ENCODE measurements at places on chromosomes 1 and 21.

- DNase-seq = peak; percentile 61
Observed at GRCh38 chr1:119227456-119227855, 87.0 kb upstream of the WARS2 start.

GRCh38 chr1:231986631-231987336, 360.2 kb downstream of the DISC1 start:
- DNase-seq = peak; percentile 24

DNA sequence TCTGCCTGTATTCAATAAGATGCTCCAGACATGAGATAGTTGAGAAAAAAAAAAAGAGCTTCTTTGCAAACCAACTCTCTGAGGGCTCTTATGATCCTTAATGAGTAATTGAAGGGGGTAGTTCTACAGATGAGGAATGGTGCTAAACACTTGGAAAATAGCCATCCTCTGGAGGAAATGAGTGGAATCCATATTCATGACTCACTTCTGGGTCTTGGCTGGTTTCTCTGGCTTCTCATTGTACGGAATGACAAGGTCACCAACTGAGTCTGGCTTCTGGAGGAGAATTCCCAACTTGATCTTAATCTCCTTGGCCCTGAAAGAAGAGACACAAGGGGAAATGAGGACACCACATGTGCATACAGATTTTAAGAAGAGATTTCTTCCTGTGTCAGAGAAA, 34.7 kb downstream of the RGS5 start:
- peak; percentile 98 for DNase-seq

- DNase-seq = no peak
Observed at GRCh38 chr1:203048555-203049051, 22.3 kb downstream of the PPFIA4 start.

DNA sequence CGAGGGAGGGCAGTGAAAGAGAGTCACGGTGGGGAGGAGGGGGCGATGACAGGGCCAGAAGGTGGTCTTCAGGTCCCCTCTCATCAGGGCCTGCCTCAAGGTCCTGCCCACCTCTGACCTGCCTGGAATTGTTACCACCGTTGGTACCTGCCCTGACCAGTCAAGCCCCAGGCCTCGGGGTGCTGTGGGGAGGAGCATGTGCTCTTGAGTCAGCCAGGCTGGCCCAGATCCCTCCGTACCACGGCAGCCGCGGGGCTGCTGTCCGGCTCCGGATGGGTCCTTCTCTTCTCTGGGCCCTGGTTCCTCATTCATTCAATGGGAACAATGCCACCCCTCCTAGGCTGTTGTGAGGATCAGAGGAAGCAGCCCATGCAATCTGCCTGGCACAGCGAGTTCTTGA, 22.0 kb downstream of the SERINC2 start:
- DNase-seq = no peak

- DNase-seq = no peak
Observed at GRCh38 chr1:177239792-177240191, 69.0 kb downstream of the BRINP2 start.

DNA sequence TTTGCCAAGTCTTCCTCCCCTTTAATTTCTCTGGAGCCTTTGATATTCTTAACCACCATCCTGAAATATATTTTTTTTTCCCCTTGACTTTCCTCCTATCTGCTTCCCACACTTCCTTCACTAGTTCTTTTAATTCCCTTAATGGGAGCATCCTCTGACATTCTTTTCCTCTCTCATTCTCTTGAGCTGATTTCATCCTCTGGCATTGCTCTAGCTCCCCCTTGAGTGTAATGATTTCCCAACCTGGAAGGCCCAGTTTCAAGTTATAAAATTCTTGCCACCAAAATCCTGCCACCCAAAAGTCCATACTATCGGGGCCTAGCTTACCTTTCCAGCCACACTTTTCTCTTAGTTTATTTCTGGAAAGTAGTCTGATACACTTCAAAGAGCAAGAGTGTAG, 39.5 kb upstream of the UBE2U start:
- peak; percentile 70 for DNase-seq

DNA sequence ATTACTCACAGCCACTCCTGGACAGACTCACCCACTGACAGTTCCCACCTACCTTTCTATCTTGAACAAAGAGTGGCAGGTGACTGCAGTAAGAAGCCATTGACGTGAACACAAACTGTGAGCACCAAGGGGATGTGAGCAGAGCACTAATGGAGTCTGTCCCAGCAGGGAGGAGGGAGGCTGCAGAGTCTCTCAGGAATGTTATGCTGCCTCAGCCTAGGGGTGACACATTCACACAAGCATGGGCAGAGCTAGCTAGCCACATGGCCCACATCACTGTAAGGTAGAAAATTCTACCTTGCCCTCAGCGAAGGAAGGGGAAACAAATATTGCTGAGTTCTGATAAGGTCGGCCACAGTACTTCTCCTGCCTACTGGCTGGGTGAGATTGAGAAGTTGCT, 56.8 kb upstream of the PTGFRN start:
- peak; percentile 70 for DNase-seq

DNA sequence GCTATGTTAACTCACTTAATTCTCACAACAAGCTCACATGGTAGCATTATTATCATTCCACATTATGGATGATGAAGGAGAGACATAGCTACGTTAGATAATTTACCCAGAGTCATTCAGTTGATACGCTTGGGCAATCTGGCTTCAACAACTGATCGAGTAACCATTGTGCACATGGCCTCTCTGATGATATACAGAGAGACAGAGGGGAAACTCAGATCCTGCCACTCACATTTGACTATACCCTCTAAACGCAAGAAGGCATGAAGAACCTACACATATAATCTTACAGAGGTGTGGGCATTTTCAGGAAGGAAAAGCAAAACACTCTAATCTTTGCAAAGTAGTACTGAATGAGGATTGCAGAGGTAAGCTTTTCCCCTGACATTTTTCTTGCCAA, 360.1 kb downstream of the BARHL2 start:
- DNase-seq = no peak

- no peak for DNase-seq
Observed at GRCh38 chr1:53134961-53135734, 7.3 kb downstream of the SLC1A7 start.

- no peak for DNase-seq
Observed at GRCh38 chr1:65317866-65318653, 8.7 kb downstream of the DNAJC6 start.

GRCh38 chr1:155277902-155278688, 832 bp downstream of the HCN3 start:
- peak; percentile 36 for DNase-seq

- no peak for DNase-seq
Observed at GRCh38 chr1:229951856-229952534, 115.0 kb upstream of the GALNT2 start.

GRCh38 chr1:238789916-238790667, 596.3 kb upstream of the CHRM3 start:
- no peak for DNase-seq

- peak; percentile 67 for DNase-seq
Observed at GRCh38 chr1:19676438-19676922, 11.8 kb downstream of the HTR6 start.

DNA sequence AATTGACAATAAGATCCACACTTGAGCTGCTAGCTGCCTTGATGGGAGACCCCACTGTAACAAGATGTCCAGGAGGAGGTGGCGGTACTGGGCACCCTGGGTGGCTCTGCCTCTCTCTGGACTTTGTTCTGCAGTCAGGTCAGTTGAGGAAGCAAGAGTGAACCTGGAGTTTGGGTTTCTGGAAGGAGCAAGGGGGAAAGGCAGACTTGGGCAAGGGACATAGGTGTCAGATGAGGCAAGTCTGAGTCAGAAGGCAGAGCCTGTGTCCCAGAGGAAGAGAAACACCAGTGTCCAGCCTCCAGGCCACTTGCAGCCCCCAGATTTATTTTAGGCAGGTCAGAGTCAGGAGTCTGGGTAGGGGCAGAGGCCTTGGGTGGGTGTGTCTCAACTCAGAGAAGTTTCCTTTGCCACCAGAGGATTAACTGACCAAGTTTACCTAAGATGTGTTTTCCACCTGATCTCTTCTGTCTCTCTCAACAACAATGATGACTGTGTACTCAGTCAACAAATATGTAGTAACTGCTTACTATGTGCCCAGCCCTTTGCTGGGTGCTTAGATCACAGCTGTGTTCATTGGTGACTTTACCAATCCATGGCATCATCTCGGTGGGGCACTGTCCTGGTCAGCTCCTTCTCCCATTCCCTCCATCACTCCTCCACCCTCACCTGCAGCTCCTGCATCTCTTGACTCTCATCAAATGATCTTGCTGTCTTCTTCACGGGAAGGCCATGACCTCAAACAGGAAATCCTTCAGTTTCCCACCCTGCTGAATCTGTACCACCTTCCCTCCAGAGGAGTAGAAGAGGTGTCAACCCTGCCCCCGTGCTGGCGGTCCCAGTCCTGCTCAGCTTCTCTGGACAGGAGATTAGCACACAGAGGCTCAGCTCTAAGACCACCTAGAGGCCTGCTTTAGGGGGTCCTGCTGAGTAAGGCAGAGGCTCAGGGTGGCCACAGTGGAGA, 36.6 kb downstream of the ELF3 start:
- DNase-seq = no peak

- DNase-seq = no peak
Observed at GRCh38 chr1:103056423-103056822, 51.9 kb downstream of the COL11A1 start.

GRCh38 chr1:101025283-101025656, 314 bp downstream of the DPH5 start:
- DNase-seq = peak; percentile 15

DNA sequence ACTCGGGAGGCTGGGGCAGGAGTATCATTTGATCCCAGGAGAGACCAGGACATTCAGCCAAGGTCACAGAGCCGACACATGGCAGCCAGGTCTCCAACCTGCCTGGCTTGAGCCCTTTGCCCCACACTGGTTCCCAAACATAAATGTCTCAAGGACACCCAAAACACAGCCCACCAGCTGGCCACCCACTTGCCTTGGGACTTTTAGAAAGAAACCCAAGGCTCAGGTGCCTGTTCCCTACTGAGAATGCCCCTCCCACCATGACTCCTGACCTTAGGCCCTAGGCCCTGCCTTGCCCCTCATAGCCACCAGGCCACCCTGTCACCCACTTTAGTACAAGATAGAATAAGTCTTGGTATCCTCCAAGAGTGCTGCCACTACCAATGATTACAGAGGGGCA, 41.9 kb upstream of the LRP8 start:
- DNase-seq = no peak

- DNase-seq = no peak
Observed at GRCh38 chr1:162475089-162475488, 22.5 kb upstream of the UHMK1 start.

DNA sequence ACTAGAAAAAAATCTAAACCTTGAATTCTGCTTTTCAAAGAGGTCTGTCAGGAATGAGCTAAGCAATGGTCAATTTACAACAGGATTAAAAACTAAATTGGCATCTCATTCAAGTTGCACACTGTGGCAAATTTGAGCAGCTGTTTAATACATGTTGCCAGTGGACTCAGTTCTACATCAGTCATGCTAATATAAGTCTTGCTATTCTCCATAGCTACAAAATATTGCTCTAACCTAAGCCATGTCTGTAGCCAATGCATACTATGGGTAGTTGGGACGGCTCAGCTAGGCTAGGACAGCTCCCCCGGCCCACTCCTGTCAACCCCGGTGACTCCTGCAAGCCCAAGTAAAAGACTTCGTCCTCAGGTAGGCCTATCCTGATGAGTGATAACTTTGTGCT, 10.9 kb upstream of the VAV3 start:
- no peak for DNase-seq

DNA sequence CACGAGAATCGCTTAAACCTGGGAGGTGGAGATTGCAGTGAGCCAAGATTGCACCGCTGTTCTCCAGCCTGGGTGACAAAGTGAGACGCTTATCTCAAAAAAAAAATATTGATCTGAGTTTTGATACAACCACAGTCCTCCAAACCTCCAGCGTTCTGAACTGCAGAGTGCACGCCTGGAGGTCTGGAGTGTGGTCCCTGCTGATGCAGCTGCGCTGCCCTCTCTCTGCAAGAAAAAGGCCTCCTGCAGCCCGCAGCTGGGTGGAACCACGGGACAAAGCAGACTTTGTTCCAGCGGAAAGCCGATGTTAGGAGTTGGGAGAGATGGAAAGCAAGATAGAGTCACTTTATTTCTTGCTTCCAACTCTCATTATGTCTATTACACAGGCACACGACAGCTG, 144.9 kb upstream of the SOD1 start:
- peak; percentile 11 for DNase-seq

DNA sequence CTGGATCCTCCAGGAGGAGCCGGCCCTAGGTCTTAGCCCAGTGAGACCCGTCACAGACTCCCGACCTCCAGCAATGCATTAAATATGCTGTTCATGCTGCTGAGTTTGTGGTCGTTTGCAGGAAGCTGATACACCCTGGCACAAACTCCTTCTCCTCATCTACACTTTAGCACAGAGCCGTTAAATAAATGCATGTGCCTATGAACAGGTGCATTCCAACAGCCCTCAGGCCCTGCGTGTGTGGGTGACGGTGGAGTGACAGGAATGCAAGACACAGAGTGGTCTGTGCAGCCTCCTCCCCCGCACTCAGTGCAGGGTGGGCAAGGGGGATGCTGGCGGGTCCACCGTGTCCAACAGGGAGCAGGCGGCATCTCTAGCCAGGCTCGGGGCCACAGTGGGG, 106.6 kb upstream of the TMPRSS2 start:
- DNase-seq = no peak

Measured in fibroblast of skin of scalp (primary cell).